Activated CD8-positive, alpha-beta T cell treated with anti-CD3 and anti-CD28 coated beads, Interleukin-2, amount 10 ng/mL, durations not matched to agents 7 days and 5 days (primary cell): ENCODE measurements at places on chromosomes 13 and 19. TPM values are rescaled to one million over a fixed set of nuclear protein-coding genes. Genes with fewer than 3 reads are reported as not detected.

Gene SERP2
- 0.31 TPM for total RNA-seq

Gene EPS8L1
- total RNA-seq, result 8.6 TPM

Gene RAB3A
- total RNA-seq, result 6.2 TPM

Gene DOCK9
- 92.4 TPM for total RNA-seq

Gene GNG7
- 0.13 TPM for total RNA-seq

- peaks cover 20% of the 10 kb centered on the region for H3K4me1 ChIP-seq
- peaks cover 57% of the 10 kb centered on the region for H3K36me3 ChIP-seq
- H3K27me3 ChIP-seq, result no peaks in the 10 kb centered on the region
- peak within 1 kb of the TSS; percentile 79 for H3K4me3 ChIP-seq
- peak; percentile 66 for DNase-seq
- H3K27ac ChIP-seq, result peak within 1 kb of the TSS; percentile 86
Measured at GRCh38 chr19:57708641-57709361, at the start of gene ZNF154. TSS of gene ZNF154 (minus strand) at chr19:57709204. CDS start at chr19:57708971, 233 bp downstream.

DNA sequence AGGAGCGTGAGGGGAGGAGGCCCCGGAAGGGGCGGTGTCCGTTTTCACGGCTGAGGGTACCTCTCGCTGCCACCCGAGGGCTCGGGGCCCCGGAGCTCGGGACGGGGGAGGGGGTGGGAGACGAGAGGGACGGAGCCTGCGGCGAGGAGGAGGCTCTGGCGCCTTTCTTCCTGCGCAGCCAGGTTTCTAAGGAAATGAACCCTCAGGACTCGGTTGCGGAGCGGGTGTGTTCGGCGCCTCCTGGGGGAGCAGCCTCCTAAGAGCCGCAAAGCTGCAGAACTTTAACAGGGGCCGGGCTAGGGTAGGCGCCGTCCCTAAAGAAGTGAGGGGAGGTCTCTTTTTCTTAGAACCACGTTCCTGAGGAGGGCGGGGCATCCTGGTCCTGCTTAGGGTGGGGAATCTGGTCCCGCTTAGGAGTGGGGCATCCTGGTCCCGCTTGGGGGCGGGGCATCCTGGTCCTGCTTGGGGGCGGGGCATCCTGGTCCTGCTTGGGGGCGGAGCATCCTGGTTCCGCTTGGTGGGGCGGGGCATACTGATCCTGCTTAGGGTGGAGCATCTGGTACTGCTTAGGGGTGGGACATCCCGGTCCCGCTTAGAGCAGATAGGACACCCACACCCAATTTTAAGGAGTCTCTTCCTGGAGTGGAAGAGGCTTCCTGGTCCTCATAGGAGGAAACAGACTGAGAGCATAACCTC is 6.2 kb downstream of the SYT5 start:
- no peaks in the 10 kb centered on the region for H3K36me3 ChIP-seq
- DNase-seq, result peak; percentile 73
- peak overlapping the region; percentile 63 for H3K4me3 ChIP-seq
- no peak overlapping the region for H3K27ac ChIP-seq
- peaks cover 36% of the 10 kb centered on the region for H3K4me1 ChIP-seq

DNA sequence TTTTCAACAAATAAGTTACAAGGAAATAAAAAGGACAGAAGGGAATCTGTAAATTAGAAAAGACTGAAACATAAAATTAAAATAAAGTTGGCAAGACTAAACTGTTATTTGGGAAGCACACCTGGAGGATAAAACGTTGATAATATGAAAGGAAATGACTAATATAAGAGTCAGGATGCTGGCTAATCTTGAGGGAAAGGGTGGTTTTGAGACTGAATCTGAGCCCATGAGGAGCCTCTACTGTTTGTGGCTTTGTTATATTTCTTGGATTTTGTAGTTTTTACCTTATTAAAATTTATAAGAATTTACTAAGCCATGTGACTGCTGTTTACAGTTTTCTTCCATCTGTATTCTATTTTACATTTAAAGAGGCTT is 718.0 kb upstream of the SPRY2 start:
- no peak for DNase-seq
- no peak overlapping the region for H3K27ac ChIP-seq
- H3K4me1 ChIP-seq, result no peaks in the 10 kb centered on the region
- H3K27me3 ChIP-seq, result no peaks in the 10 kb centered on the region

GRCh38 chr13:49435992-49436391 is 7.9 kb downstream of the CAB39L start:
- no peaks in the 10 kb centered on the region for H3K4me1 ChIP-seq
- H3K4me3 ChIP-seq, result no peak overlapping the region
- H3K27me3 ChIP-seq, result peaks cover 11% of the 10 kb centered on the region
- H3K27ac ChIP-seq, result no peak overlapping the region
- H3K36me3 ChIP-seq, result no peaks in the 10 kb centered on the region
- no peak for DNase-seq

DNA sequence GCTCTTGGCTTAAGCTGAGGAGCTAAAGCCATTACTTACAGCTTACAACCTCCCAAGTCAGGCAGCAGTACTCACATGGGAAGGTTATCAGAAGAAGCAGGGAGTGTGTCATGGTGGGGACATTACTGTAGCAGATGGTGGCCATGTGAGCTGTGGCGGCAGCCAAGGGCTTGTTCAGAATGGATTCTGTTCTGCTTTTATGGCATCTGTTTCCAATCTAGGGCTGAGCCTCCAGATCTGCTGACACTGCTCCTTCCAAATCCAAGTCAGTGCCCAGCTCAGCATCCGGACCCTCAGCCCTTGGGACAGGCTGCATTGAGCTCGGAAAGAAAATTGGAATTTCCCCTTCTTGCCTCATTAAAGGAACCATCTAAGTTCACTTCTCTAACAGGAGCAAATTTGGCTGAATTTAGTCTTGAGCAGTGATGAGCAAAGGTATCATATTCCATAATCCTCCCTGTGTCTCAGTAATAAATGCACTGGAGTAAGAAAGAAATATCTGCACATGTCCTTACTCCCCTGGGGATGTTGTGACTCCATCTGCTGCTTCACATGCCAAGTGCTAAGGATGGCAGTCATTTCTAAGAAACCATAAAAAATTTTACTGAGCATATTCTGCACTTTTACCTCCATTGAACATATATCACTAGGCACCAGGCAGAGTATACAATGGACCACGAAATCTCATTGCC is 73.9 kb downstream of the KCTD12 start:
- no peak for DNase-seq
- no peaks in the 10 kb centered on the region for H3K36me3 ChIP-seq
- H3K27me3 ChIP-seq, result peaks cover 11% of the 10 kb centered on the region
- no peak overlapping the region for H3K27ac ChIP-seq

DNA sequence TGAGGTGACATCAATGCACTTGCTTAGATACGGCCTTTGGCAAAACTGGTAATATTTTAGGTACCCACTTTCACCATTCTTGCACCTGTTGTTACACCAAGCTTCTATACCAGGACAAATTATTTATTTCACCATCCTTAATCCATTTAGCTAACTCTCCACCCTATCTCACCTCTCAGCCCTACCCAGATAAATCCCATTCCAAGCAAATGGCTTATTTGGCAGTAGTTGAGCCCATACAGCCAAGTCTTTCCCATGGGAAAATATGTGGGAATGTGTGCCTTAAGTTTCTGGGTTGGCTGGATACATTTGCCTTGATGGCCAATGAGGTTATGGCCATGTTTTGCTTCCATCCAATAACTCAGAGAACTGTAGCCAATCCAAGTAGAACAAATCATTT is 551.9 kb downstream of the GPC6 start:
- H3K4me1 ChIP-seq, result no peaks in the 10 kb centered on the region
- H3K4me3 ChIP-seq, result no peak overlapping the region
- H3K27me3 ChIP-seq, result no peaks in the 10 kb centered on the region
- H3K27ac ChIP-seq, result no peak overlapping the region

DNA sequence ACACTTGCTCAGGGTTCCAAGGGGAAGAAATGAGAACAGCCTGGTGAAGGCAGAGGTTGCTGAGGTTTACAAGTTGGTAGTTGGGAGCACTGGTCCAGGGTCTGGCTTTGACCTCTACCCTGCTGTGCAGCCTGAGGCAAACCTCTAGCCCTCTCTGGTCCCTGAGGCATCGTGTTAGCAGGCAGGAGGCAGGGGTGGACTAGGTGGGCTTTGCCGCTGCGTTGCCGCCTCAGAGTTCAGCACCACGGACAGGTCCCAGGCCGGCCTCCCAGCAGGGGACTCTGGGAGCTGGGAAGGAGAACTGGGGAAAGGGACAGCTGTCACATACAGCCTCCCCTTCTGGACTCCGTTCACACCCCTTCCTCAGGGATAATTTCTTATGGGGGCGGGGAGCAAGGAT is 3.1 kb downstream of the NCAN start:
- H3K4me3 ChIP-seq, result no peak overlapping the region
- peaks cover 36% of the 10 kb centered on the region for H3K27me3 ChIP-seq
- no peaks in the 10 kb centered on the region for H3K36me3 ChIP-seq
- peak; percentile 62 for DNase-seq
- H3K4me1 ChIP-seq, result no peaks in the 10 kb centered on the region

DNA sequence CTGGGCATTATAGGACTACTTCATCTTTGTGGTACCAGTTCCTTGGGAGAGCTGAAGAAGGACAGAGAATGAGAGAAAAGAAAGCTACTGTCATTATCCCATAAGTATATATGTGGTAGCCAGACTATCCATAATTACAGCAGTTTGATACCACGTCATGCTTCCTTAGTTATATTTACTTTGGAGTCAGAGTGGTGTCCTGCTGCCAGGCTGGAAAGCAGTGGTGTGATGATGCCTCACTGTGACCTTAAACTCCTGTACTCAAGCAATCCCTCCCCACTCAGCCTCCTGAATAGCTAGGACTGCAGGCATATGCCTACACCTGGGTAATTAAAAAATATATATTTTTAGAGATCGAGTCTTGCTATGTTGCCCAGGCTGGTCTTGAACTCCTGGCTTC is 57.8 kb downstream of the WTIP start:
- no peak overlapping the region for H3K4me3 ChIP-seq
- peaks cover 6% of the 10 kb centered on the region for H3K36me3 ChIP-seq
- no peak overlapping the region for H3K27ac ChIP-seq
- no peaks in the 10 kb centered on the region for H3K4me1 ChIP-seq
- DNase-seq, result no peak
- peaks cover 22% of the 10 kb centered on the region for H3K27me3 ChIP-seq

DNA sequence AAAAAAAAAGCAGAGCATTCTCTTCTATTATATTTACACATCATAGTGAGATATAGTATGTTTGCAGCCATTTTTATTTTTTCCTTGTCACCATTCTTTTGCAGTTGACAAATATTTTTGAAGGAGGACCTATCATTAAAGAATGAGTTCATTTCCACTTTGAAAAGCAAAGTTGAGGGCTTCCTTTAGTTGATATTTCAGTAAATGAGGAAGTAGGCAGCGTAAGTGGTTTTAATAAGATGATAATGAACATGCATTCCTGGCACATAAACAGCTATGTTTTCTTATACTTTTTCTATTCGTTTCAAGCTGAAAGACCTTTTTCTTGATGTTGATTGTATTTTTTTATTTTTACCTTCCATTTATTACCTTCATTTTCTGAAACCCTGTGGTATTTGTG is 66.2 kb downstream of the ZMYM2 start:
- H3K36me3 ChIP-seq, result peaks cover 34% of the 10 kb centered on the region
- no peaks in the 10 kb centered on the region for H3K27me3 ChIP-seq
- no peak for DNase-seq
- peaks cover 10% of the 10 kb centered on the region for H3K4me1 ChIP-seq

- DNase-seq, result no peak
- H3K27ac ChIP-seq, result no peak overlapping the region
- H3K4me3 ChIP-seq, result no peak overlapping the region
- H3K27me3 ChIP-seq, result no peaks in the 10 kb centered on the region
- no peaks in the 10 kb centered on the region for H3K4me1 ChIP-seq
Measured at GRCh38 chr13:111873676-111874178, 193.2 kb upstream of the SOX1 start.
